ENCODE measurements at places on chromosomes 4 and X.

- DNase-seq = no peak
Observed at GRCh38 chrX:97026406-97026805, 142.7 kb downstream of the RPA4 start.

- peak; percentile 18 for DNase-seq
Observed at GRCh38 chr4:53476232-53477037, 99.0 kb downstream of the FIP1L1 start.

DNA sequence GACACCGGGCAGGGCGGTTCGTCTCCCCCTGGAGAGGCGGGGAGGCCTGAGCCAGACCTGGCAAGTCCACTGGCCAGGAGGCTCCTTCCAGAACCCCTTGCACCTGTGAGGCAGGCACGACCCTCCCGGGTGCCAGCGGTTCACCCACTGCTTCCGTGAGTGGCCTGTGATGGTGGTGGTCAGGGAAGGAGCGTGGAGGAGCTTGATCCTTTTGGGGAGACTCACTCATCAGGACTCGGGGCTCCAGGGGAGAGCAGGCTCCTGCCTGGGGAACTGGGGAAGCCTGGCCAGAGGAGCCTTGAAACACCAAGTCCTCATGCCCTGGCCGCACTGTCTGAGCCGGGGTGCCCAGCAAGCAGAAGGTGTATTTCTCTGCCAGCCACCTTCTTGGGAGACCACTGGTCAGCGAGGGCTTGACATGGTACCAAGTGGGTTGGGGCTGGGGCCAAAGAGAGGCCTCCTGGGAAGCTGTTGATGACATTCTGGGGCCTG is 860 bp downstream of the FAM50A start:
- DNase-seq = no peak

- DNase-seq = no peak
Observed at GRCh38 chr4:187276736-187277408, 553.2 kb upstream of the FAT1 start.

DNA sequence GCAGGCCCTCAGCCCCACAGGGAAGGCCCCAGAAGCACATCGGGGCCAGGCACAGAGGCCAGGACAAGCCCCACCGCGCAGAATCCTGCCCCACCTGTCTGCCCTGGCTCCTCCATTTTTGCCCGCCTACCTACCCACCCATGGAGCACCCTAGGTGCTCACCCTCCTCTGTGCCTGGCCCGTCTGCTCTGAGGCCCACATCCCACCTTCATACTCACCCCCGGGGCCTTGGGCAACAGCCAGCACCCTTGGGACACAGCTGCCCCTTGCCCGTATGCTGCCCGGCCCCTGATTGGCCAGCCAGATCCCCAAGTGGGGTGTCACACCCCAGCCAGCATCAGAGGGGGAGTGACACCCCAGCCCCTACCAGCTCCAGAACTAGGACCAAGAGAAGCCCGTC is 10.8 kb upstream of the TREX2 start:
- DNase-seq = no peak

DNA sequence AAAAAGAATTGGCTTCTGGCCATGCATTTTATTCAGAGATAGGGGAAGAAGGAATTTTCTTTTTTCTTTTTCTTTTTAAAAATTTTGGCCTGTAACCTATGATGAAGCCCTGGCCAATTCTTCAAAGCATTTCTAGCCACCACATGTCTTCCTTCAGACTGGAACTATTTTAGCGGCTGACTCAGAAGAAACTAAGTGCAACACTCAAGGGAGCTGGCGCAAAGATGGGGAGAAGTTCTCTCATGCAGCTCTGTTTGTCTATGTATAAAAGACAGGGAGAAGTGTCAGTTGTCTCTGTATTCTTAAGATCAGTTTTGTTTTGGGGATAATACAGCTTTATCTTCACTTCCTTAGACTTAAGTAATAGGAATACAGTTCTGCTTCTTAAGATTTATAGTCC is 46.1 kb downstream of the MBNL3 start:
- DNase-seq = peak; percentile 15
